Anterior cingulate cortex (tissue), 58 donors: ENCODE measurements at places on chromosomes 7 and 10.

DNA sequence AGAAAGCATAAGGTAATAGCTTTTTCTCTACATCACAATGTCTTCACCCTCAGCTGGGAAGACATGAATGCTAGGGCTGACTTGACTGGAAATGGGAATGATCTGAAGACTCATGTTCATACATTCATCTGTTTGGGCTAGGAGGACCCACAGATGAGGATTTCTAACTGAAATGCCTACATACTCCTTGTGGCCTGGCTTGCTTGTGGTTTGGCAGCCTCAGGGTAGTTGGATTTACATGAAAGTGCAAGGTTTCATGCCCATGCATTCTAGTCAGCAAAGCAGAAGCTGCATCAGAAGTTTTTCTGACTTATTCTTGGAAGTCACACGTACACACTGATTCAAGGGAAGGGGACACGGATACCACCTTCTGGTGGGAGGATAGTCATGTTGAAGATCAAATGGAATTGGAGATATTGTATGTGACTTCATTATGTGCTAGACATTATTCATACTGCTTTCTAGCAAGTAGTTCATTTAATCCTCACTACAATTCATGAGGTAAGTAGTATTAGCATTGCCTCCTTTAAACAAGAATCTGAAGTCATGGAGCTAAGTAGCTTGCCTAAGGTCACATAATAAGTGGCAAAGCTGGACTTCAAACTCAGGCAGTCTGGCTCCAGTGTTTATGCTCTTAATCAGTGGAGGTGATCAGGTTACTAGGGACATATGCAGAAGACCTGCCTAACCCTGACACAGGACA, 957.0 kb downstream of the LRMDA start:
- no peak for DNase-seq

DNA sequence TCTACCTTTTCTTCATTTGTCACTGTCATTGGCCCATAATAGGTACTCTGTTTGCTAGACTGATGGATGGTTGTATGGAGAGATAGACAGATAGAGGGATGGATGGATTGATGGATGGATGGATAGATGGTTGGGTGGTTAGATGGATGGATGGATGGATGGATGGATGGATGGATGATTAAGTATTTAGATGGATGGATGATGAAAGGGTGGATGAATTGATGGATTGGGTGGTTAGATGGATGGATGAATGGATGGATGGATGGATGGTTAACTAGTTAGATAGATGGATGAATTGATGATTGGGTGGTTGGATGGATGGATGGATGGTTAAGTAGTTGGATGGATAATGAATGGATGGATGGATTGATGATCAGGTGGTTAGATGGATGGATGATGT, 334.7 kb upstream of the AUTS2 start:
- DNase-seq = no peak

- no peak for DNase-seq
These were observed 1174.9 kb upstream of the AUTS2 start for GRCh38 chr7:68423356-68423755.

GRCh38 chr7:96701258-96701657, 8.4 kb downstream of the SEM1 start:
- no peak for DNase-seq

GRCh38 chr7:18583305-18583704, 87.8 kb downstream of the HDAC9 start:
- DNase-seq = no peak

DNA sequence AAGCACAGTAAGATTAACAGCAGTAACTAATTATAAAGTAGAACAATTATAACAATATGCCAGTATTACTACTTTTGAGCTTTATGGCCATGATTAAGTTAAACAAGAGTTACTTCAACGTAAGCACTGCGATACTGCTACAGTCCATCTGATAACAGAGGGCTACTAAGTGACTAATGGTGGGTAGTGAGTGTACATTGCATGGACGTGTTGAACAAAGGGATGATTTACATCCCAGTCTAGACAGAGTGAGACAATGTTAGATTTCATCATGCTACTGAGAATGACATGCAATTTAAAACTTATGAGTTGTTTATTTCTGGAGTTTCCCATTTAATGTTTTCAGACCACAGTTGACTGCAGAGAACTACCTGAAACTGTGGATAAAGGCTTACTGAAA, 45.6 kb downstream of the TPST1 start:
- DNase-seq = no peak

GRCh38 chr10:11192304-11193000, 174.8 kb downstream of the CELF2 start:
- no peak for DNase-seq

DNA sequence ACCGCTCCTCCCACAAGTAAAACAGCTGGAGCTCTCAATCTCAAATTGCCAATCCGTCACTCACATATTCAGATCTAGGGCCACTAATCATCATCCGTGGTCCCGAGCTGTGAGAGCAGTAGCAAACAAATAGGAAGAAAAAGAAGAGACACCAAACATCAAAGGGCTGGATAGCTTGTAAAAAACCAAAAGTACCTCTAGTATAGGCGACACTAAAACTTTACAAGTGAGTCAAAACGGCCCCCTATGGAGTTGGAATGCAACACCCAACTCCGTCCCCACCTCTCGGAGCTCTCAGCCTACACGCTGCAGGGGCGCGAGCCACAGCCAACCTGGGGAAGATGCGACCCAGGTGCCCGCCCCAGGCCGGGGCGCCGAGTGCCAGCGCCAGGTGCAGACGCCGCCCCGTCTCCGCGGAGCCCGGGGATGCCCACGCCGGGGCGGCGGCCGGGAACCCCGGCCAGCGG, 581 bp downstream of the FAM3C start:
- no peak for DNase-seq

GRCh38 chr7:121510302-121510701, 114.2 kb upstream of the FAM3C start:
- no peak for DNase-seq

DNA sequence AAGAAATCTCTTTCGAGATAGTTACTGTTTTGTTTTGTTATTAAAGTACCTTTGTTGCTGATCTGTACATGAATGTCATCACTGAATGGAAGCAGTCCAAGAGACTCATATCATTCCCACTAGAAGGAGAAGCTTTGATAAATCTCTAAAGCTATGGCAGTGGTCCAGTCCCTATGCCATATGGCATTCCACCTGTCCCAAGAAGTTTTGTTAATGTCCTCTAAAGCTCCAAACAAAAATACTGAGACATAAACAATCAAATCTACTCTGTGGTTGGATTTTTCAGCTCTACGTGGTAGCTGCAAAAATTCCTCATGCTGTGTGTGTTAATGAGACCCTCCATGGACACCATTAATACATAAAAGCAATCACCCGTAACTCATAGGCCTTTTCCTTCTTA, 94.1 kb downstream of the LRRN3 start:
- DNase-seq = no peak

- DNase-seq = no peak
These were observed 101.1 kb downstream of the TPST1 start for GRCh38 chr7:66306243-66306642.

GRCh38 chr7:66380272-66380888, 175.2 kb downstream of the TPST1 start:
- no peak for DNase-seq

DNA sequence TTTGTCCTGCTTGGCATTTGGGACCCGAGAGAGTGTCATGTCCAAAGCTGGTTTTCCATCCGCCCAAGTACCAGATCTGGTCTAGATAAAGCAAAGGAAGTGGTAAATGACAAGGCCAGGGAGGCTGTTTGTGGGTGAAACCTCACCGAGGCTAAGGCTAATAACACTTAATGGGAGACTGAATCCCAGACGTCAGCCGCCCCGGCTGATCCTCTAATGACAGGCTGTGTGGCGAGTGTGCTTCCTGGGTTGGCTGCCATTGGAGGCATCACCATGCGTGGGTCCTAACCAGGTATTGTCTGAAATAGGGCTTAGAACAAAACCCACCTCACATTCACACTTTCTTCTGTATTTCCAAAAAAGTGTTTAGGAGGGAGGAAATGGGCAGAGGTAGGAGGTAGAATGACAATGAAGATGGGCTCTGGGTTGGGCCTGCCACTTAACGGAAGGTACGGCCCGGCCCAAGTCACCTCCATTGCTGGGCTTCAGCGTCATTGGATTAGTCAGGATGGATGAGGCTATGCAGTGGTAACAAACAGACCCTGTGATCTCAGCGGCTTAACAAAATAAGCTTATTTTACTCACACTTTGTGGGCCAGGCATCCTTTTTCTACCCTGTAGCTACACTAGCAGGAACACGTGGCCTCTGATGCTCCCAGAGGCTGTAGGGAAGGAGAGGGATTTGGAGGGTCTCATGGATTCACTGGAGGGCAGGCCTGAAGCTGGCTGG, 59.7 kb downstream of the PROSER2 start:
- no peak for DNase-seq

- no peak for DNase-seq
These were observed 160.7 kb upstream of the ZNF32 start for GRCh38 chr10:43809211-43809930.

DNA sequence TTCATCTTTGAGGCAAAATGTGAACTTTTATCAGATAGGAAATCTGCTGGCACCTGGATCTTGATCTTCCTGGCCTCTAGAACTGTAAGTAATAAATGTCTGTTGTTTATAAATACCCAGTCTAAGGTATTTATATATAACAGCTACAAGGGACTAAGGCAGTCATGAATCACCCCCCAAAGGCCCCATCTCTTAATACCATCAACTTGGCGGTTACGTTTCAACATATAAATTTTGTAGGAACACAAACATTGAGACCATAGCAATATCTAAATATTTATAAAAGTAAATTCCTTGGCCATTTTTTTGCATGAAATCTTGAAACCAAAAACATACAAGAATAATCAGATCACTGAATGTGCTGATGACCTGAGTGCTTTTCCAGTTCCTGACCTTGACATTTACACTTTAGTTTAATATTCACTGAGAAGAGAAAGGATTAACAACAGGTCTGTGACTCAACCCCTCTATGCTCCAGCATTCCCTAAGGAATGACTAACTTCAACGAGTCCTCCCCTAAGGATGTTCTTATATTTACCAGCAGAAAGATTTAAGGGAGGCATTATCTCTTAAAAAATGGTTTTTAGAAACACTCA, 1438.5 kb upstream of the CELF2 start:
- DNase-seq = no peak

- peak; percentile 62 for DNase-seq
These were observed 2.8 kb upstream of the PPP1R3C start for GRCh38 chr10:91635401-91636400.

GRCh38 chr7:44151956-44152355, 10.8 kb upstream of the MYL7 start:
- no peak for DNase-seq

DNA sequence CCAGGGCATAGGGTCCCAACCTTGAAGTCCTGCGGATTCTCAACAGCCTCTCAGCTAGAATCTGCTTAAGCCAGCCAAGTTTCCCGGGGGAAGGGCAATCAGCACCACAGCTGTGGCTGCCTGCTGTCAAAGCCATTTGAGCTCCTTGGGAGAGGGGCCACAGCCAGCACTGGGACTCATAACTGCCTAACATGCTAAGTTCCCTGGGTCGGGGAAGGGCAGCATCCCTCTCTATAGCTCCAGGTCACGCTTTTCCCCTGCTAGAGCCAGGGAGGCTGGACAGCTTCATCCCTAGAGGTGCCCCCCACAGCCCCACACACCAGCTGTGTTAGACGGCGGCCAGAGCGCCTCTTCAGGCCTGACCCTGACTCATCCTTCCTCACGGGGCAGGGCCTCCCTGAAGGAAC, 49.6 kb upstream of the PDE1C start:
- no peak for DNase-seq

DNA sequence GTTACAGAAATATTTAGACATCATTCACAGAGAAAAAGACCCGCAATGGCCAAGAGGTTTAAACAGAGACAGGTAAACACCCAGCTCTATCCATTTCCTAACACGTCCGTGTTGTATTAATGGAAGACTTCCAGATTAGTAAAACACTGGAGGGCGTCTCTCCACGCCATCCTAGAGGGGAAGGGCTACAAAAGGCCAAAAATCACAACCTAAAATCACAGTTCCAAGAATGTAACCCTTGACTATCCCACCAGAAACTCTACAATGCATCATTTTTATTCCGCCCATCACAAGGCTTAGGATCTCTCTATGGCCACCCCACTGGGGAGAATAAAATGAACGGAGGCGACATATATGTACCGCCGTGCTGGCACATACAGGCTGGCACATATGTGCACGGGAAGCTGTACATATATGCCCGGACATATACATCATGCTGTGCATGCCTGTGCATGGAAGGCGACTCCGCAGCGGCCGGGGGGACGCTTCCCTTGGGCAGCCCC, 734 bp downstream of the PCLO start:
- DNase-seq = no peak

DNA sequence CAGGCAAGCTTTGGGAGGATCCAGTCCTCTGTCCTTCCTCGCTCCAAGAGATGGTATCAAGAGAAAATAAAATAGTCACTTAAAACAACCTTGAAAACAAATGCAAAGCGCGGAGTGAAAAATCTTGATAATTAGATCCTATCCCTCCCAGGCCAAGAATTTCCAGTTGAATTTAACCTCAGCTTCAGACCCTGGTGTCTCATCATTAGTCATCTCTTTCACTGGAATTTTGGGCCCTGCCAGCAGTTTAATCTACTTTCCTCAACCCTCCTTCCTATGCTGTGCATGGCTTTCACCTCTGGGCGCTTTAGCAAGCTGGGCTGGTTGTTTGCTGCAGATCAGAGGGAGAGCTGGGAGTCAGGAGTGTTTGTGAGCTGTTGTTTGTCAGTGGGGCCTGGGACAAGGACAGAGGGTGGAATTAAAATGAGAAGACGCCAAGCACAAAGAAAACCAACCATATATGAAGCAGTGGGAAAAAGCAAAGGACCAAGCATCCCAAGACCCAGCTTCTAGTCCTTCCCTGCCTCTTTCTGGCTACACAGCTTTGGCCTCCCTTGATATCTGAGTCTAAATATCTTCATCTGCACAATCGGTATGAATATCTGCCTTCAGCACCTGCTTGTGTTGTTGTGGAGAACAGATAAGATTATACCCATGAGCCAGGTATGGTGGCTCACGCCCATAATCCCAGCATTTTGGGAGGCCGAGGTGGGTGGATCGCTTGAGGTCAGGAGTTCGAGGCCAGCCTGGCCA, 13.5 kb downstream of the MYOF start:
- DNase-seq = no peak

GRCh38 chr10:36779238-36779846, 346.1 kb upstream of the ANKRD30A start:
- peak; percentile 2 for DNase-seq

- no peak for DNase-seq
These were observed 81.1 kb downstream of the ZMIZ1 start for GRCh38 chr10:79149662-79150443.

DNA sequence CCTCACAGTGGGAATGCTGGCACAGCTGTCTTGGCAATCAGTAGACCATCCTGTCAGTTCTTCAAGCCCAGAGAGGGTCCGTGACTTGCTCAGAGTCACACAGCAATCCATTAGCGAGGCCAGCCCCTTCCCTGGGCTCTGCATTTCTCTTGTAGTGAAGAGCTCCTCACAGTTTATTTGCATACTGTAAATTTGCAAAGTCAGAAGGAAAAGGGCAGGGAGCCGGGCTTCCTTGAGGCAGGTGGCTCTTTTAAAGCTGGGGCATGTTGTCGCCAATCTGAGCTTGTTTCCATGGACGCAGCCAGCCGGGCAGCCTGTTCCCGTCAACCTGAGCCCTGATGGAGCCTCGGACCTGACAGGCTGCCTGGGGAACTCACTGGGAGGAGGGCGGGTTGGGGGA, 123.4 kb downstream of the CUX1 start:
- DNase-seq = no peak
